ENCODE measurements at places on chromosomes 2 and 18.

GRCh38 chr2:39545957-39546356 lies 108.9 kb upstream of the MAP4K3 start:
- no peak for DNase-seq

- DNase-seq = no peak
Measured at GRCh38 chr2:96256611-96257113, 9.1 kb downstream of the TMEM127 start.

GRCh38 chr2:84851876-84852275 lies 29.0 kb downstream of the TRABD2A start:
- DNase-seq = no peak

GRCh38 chr18:70374154-70374553 lies 85.3 kb downstream of the SOCS6 start:
- no peak for DNase-seq

All from breast epithelium (tissue), 4 donors.